ENCODE measurements at places on chromosomes 12 and 14. TPM values are rescaled to one million over a fixed set of nuclear protein-coding genes. Genes with fewer than 3 reads are reported as not detected.

DUSP6 gene
- total RNA-seq, result 66.5 TPM

POTEG gene
- not detected for total RNA-seq

PLA2G1B gene
- not detected for total RNA-seq

COX6A1 gene
- 458 TPM for total RNA-seq

SMCO2 gene
- total RNA-seq, result not detected

OASL gene
- not detected for total RNA-seq

OR4E1 gene
- total RNA-seq, result not detected

KRT72 gene
- total RNA-seq, result not detected

NTF3 gene
- not detected for total RNA-seq

FAM181A gene
- total RNA-seq, result not detected

TSPAN8 gene
- total RNA-seq, result 39.6 TPM

DPPA3 gene
- not detected for total RNA-seq

KCNMB4 gene
- total RNA-seq, result 38.5 TPM

SLC5A8 gene
- total RNA-seq, result not detected

LUM gene
- total RNA-seq, result 34.3 TPM

SERPINA5 gene
- total RNA-seq, result 28.0 TPM

A2M gene
- total RNA-seq, result 396 TPM

AICDA gene
- total RNA-seq, result 2.6 TPM
